ENCODE measurements at places on chromosomes 7 and 10.

DNA sequence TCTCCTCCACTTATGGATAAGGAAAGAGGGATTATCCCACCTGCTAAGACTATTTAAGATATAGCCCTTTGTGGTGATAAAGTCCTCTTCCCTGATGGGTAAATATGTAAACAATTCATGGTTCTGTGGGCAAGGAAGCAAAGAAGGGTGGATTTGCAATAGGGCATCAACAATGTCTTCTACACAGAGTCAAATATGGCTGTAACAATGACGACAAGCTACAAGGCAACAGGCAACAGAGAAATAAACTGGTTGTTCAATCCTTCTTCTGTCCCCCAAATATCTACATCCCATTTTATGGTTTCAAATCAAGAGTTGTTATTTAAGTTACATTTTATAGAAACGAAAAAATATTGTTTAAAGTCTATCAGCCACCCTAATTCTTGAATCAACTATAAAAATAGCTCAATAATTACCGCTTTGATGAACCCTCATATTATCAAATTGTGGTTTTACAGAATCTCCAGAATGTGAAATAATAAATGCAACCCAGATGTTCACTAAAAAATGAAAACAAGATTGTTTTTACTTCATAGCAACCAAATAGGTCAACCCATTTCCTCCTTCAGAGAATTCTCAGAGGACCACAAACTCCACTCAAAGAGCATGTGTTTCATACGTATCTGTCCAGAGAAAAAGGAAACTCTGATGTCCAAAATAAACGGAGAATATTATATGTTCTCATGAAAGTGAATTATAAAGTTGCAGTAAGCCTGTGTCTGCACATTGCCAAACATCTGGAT lies 13.8 kb downstream of the CYTH3 start:
- no peak for DNase-seq

GRCh38 chr10:71715026-71715425 lies 4.6 kb downstream of the C10orf105 start:
- DNase-seq: no peak

- no peak for DNase-seq
These were observed 43.1 kb downstream of the JAZF1 start for GRCh38 chr7:28137463-28137862.

- DNase-seq: no peak
These were observed 163.6 kb downstream of the CAMK1D start for GRCh38 chr10:12513003-12513365.

DNA sequence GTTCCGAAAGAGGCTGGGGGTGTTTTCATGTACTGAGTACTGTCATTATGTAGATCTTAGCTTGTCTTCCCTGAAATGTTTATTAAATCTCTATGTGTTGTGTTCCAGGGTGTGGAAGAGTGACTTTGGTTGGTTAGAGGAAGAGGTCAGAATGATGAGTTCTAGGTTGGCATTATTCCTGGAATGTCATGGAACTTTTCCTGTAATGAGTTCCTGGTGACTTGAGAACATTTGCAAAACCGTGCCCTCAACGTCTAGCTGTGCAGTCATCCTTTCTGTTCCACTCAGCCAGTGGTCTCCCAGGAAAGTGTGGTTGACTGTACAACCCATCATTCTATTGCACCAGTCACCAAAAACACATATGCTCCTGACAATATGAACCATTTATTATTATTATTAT lies 129.6 kb downstream of the BICC1 start:
- no peak for DNase-seq

GRCh38 chr7:126988022-126988421 lies 264.7 kb downstream of the GRM8 start:
- no peak for DNase-seq

DNA sequence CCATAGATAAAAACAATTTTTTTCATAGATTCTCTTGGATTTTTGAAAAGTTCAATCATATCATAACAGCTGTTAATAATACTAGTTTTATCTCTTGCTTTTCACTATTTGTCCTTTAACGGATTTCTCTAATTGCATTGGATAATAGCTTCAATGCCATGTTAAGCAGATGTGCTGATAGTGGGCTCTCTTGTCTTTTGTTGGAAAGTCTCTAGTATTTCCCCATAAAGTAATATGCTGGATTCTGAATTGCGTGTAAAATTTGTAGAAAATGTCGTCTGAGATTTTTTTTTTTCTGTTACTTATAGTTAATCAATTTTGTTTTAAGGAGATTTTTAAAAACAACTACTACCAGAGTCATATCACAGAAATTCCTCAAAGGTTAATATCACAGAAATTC lies 53.3 kb downstream of the TFPI2 start:
- no peak for DNase-seq

- no peak for DNase-seq
These were observed 18.7 kb upstream of the CBLL1 start for GRCh38 chr7:107725138-107725740.

DNA sequence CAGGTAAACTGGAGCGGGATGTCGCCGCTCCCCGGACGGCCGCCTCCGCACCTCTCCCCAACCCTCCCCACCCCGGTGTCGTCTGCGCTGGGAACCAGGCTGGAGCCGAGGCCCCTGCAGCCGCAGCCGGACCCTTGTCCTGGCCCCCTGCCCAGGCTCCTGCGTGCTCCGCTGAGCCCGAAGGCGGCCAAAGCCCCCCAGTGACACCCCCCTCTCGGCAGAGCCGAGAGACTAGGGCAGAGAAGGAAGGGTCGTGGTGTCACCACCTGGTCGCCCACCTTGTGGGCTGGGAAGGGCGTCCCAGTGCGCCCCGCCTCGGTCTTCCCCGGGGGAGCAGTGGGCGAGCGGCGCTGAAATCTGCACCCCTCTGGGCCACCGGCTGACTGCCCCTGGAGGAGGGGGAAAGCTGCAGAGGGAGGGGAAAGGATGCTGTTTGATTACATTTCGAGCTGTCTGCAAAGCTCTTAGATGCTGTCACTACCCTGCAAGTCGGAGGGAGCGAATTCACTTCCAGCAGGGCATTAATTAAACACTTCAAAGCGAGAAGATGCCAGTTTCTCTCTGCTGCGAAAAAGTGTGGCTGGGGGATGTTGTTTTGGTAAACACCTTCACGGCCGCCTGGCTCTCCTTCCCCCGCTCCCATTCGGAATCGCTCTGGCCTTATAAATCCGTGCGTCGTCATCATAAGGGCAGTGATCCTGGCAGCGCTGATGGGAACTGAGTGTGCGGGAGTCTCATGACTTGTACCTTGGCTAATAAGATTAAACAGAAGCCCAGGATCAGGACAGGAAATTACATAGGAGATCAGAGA lies 622 bp downstream of the DYNC1I1 start:
- DNase-seq: no peak

DNA sequence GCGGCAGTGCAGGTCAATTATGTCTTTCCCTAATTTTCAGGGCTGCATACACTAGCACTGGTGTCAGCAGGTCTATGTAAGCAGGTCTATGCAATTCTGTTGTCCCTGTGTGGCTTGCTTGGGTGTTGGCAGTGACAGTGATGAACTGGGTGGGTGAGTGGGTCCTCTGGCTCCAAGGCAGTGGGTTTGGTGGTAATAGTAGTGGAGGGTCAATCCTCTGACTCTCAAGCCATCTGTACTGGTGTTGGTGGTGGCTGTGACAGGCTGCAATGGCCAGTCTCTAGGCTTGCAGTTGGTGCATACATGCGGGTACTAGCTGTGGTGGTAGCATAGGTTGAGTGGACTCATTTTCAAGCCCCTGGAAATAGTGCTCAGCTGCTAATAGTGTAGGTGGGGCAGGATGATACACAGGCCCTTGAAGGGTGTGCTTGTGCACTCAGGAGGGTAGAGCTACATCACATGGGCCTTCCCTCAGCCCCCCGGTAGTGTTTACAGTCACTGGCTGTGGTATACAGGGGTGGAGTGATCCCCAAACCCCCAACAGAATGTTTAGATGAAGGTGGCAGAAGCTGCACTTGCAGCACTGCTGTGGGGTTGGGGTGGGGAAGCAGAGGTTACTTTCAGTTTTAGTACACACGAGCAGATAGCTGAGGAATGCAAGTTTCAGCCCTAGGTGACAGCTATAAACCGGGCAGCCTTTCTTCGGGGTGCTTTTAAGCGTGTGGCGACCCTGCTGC lies 331.3 kb downstream of the PCDH15 start:
- no peak for DNase-seq

DNA sequence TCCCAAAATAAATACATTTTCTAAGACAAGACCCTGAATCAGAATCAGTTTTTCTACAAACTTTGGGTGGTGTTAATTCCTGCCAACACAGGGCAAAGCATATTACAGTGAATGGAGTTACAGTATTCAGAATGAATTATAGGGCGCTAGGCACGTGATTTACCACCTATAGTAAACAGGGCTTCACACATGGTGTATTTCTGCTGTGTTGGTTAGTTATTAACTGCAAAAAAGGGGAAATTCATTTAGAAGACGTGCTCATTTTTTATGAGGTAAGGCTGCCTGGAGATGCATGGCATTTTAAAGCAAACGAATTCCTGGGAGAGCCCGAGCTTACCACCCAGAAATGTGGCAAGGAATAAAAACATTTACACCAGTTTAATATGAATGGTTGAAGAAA lies 393.8 kb downstream of the LRMDA start:
- DNase-seq: no peak

DNA sequence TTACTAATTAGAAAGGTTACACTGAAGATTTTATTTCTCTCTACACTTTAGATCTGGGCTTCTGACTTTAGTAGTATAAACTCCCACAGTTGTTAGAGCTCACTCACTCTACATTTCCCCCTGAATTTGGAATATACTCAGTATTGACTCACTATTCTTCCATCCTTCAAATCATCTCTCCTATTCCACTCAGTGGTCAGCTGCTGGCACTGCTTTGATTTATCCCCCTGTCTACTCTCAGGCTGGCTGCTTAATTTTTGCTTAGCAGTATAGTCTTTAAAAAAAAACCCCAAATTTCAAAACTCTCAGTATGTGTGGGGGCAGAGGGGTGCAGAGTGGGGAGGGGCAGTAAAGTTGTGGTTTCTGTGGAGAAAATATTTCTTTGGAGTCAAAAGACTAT lies 68.9 kb downstream of the CDK6 start:
- no peak for DNase-seq

DNA sequence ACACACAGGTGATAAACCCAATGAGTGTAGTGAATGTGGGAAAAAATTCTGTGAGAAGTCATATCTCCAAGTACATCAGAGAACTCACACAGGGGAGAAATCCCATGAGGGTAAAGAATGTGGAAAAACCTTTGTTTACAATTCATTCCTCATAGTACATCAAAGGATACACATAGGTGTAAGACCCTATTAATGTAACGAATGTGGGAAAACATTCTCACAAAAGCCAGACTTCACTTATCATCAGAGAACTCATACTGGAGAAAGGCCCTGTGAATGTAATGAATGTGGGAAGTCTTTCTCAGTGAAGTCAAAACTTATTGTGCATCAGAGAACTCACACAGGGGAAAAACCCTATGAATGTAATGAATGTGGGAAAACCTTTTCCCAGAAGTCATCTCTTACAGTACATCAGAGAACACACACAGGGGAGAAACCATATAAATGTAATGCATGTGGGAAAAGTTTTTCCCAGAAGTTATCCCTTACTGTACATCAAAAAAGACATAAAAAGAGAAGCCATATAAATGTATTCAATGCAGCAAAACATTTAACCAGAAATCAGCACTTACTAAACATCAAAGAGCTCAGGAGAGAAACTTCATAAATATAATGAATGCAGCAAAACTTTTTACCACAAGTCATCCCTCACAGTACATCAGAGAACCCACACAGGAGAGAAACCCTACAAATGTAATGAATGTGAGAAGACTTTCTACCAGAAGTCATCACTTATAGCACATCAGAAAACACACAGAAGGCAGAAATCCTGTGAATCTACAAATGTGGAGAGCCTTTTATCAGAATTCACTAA lies 49.8 kb downstream of the ZNF239 start:
- no peak for DNase-seq

- DNase-seq: no peak
These were observed 25.4 kb downstream of the STAM start for GRCh38 chr10:17669185-17669872.

DNA sequence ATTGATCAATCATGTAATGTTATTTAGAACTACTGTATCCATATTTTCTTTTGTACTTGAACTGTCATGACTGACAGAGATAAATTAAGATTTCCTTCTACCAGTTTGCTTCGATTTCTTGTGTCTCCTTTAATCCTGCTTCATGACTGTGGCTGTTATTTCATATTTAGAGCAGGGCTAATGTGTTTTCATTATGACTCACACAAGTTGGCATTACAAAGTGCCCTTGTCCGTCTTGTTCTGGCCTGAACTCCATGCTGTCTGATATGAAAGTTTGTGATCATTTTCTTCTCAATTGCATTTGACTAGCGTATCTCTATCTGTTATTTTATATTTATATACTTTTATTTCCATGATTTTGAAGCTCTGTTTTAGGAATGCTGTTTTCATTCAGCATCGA lies 344.1 kb upstream of the PRKCQ start:
- DNase-seq: no peak

DNA sequence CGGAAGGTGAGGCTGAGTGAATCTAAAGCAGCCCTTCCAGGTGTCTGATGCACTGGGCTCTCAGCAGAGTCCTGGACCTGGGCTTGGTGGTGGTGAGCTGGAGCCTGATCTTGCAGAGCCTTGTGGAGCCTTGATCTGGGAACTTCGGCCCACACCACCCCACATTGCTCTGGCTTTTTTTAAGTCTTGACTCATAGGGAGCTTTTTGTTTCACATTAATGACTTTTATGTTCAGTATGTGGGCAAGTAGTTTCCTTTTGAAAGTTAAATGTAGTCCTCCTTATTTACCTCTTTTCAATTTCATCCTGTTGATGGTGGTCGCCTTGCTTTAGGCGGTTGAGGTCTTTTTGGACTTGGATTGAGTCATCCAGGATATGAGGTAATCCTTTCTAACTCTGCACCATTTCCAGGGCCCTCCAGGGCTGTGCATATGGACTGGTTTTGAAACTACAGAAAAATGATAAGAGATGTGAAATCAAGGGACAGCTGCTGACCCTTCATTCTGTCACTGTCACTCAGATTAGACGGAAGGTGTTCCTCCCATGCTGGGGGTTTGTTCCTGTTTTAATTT lies 2.9 kb upstream of the NRAP start:
- no peak for DNase-seq

DNA sequence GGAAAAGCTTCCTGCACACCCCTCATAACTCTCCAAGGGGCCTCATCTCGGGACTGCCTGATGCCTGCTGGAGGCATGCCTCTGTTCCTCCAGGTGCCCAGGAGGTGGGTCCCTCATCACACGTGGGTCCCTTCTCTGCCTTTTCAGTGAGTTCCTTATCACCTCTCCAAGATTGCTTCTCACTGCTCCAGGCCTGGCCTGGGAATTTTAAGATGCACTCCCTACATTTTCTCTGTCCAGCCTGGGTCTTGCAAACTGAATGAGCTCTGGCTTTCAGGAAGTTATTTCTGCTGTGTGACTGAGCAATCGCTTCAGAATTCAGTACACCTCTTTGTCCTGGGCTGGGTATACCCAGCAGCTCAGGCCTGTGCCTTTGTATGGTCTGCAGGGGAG lies 43.8 kb downstream of the LRRC18 start:
- DNase-seq: no peak

GRCh38 chr10:111445667-111446066 lies 368.8 kb downstream of the ADRA2A start:
- DNase-seq: no peak

GRCh38 chr7:43692582-43693373 lies 36.5 kb downstream of the COA1 start:
- no peak for DNase-seq

GRCh38 chr10:6115411-6115810 lies 26.6 kb downstream of the RBM17 start:
- DNase-seq: no peak
